ENCODE measurements at places on chromosomes 3 and 15.

GRCh38 chr3:82376883-82377282 is 615.4 kb upstream of the GBE1 start:
- peak; percentile 9 for DNase-seq

DNA sequence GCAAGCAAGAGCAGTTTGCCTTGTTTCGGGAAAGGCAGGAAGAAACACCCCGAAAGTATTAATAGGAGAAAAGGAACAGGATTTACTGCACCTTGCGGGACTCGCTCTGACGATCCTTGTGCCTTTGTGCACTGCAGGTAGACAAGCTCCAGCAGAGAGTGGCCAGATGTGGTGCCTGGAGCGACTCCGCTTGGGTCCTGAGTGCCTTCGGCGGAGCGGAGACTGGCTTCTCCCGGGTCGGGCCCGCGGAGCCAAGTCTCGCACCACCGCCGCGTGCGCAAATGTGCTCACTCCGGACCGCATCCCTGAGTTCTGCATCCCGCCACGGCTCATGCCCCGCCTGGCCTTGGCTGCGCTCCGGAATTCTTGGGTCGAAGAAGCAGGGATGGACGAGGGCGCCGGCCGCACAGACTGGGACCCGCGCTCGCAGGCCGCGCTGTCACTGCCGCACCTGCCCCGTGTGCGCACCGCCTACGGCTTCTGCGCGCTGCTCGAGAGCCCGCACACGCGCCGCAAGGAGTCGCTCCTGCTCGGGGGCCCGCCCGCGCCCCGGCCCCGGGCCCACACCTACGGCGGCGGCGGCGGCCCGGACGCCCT is 769 bp downstream of the C2CD4A start:
- DNase-seq: peak; percentile 71

DNA sequence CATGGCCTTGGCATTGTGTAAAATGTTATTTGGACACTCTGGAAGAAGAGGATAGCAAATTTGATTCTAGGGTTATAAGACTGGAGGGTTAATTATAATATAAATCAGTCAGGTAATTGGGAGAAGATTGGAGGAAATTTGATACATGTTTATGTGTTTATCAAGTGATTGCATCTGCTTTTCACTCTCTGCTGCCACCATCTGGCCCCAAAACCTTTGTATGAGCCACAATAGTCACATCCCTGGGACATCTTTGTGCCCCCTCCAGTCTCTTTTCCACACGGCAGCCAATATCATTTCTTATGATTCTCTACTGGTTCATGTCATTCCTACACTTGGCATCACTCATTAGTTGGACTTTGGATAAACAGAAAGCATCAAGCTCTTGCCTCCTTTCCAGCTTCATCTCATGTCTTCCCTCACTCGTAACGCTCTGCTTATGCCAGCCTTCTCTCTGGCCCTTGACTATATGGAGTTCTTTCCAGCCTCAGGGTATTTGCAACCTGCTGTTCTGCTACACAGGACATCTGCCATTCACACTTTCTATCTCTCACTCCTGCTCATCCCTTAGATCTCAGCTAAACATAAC is 602.3 kb upstream of the SUCLG2 start:
- peak; percentile 23 for DNase-seq

DNA sequence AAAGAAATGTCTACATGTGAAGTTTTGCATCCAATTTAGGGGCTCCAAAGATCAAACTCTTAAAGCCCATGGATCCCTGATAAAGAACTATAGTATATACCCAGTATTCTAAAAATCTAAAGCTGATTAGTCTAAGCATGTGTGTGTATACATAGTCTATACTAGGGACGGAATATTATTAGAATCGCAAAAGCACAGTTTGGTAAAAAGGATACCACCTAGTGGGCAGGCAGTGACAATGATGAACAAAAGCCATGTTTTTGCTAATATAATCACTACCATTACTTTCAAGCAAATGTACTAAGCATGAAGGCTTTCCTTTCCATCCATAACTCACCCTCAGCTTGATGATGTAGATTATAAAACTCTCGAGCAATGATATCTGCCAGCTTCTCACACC is 16.5 kb downstream of the POLQ start:
- DNase-seq: no peak

DNA sequence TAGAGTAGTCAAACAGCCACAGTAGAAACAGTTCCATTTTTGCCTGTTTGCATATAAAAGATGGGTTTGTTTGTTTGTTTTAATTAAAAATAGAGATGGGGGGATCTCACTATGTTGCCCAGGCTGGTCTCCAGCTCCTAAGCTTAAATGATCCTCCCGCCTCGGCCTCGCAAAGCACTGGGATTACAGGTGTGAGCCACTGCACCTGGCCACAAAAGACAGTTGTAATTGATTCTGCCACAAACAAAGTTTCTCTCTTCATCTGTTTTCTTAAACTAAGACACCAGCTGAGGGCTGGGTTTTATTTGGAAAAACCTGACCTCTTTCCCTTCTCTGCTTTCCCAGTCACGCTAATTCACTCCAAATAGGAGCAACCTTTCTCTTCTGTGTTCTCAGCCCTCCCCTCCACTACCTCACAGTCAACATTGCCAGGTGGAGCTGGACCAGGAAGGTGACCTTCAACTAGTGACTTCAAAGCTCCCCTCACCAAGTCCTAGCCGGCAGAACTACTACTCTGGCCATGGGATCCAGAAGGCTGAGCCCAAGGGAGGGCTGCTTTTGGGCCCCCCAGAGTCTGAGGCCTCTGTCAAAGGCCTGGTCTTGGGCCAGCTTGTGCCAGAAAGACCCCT is 1.5 kb upstream of the IDH2 start:
- DNase-seq: no peak

GRCh38 chr3:126125341-126125740 is 41.4 kb upstream of the SLC41A3 start:
- DNase-seq: no peak

- DNase-seq: peak; percentile 73
Measured at GRCh38 chr3:178320456-178321351, 215.5 kb upstream of the KCNMB2 start.
